Right lung (tissue), 10 donors: ENCODE measurements at places on chromosomes 6 and 20. TPM values are rescaled to one million over a fixed set of nuclear protein-coding genes. Genes with fewer than 3 reads are reported as not detected.

- DNase-seq, result no peak
Measured at GRCh38 chr6:114010540-114010939, 39.6 kb upstream of the HDAC2 start.

The RMND1 gene
- polyA plus RNA-seq, result 28.0 TPM

GRCh38 chr20:24131684-24132083 lies 143.1 kb upstream of the GGTLC1 start:
- DNase-seq, result no peak

GRCh38 chr6:77688649-77689048 lies 35.8 kb downstream of the MEI4 start:
- DNase-seq, result no peak

DNA sequence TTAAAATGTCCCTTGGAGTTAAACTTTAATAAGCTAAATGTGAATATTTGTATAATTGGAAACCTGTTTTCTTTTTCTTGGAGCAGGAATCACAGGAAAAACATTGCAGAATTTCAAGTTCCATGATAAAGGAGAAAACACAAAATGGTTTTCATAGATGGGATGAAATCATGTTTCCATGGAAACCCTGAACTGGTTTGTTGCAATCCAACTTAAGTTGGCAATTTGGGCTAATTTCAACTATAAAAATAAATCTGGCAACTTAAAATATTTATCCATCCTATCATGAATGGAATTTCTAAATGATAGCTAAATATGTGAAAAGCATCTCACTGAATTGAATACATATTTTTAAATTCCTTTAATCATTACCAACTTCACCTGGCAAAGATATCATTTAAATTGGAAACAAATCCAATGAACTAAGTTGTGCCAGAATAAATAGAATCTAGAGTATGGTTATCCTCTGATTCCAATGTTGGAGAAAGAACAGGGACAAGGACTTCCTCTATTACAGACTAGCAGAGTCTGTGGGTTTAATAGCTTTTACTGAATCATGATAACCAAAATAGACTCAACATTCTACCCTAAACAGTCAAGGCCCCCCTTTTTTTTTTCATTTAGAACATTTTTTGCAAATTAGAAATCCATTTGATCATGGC lies 33.2 kb downstream of the COL21A1 start:
- DNase-seq, result no peak

GRCh38 chr20:31560746-31561598 lies 44.1 kb upstream of the ID1 start:
- DNase-seq, result no peak

DNA sequence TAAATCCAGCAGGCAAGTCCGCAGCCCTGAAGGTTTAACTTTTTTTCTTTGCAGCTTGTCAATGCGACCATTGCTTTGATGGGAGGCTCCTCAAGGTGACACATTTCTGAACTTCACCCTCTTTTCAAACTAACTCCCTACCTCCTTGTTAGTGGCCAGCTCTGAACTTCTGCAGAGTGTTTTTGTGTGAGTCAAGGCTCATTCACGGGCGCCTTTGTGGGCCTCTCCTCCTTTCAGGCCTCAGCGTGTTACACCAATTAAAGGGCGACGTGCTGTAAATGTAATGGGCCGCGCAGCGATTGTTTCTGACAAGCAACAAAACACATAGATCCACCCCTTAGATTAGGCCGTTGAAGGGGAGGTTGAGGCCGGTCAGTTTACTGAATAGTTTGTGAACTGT lies 45.5 kb upstream of the NR2E1 start:
- no peak for DNase-seq

DNA sequence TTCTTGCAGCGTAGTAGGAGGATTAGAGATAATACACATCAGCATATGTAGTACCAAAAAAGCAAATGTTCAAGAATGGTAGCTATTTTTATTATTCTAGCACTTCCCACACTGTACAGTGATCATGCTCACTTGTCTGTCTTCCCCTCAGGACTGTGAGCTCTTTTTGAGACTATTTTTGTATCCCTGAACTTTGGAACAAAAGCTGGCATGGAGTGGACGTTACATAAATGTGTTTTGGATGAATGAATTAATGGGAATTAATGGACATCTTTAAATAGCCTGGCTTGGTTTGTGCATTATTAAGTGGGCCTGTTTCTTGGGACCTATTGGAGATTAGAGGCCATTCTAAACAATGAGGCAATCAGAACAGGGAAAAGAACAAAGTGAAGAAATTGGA lies 243.7 kb downstream of the CD83 start:
- DNase-seq, result no peak

DNA sequence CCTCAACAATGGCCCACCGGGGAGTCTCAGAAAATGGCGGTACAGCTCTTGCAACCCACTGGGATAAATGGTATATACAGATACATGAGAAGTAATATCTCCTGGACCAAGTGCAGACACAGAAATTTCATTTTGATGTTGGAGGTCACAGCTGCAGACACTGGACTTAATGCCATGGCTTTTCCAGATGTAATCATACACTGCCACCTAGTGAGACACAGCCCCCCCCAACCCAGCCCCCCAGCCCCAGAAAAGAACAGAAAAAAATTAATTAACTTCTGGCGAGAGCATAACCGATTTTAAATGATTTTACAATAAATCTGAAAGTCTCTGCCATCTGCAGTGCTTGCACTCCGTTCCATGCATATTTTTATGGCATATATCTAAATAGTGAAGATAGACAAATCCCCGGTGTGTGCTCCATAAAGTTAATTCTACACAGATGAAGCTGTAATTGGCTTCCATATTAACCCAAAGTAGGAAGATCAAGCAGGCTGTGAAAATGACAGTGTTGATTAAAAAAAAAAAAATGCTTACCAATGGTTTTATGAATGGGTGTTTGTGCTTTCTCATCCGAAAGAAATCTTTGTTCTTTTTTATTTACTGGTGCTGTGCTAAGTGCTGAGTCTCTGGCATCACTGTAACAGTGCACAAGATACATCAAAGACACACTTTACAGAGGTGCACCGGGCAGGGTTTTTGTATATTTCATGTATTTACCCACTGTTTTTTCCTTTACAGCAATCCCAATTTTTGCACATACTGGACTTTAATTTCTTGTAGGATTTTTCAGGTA lies 804.1 kb downstream of the TFAP2A start:
- DNase-seq, result no peak

The HSPA1A gene
- polyA plus RNA-seq, result 68.3 TPM

- no peak for DNase-seq
Measured at GRCh38 chr6:80366714-80367113, 260.2 kb downstream of the BCKDHB start.

- DNase-seq, result no peak
Measured at GRCh38 chr20:4546342-4546741, 175.4 kb upstream of the PRND start.

GRCh38 chr20:7687065-7687464 lies 253.2 kb downstream of the HAO1 start:
- DNase-seq, result no peak

GRCh38 chr6:11634948-11635347 lies 97.4 kb downstream of the TMEM170B start:
- DNase-seq, result no peak

DNA sequence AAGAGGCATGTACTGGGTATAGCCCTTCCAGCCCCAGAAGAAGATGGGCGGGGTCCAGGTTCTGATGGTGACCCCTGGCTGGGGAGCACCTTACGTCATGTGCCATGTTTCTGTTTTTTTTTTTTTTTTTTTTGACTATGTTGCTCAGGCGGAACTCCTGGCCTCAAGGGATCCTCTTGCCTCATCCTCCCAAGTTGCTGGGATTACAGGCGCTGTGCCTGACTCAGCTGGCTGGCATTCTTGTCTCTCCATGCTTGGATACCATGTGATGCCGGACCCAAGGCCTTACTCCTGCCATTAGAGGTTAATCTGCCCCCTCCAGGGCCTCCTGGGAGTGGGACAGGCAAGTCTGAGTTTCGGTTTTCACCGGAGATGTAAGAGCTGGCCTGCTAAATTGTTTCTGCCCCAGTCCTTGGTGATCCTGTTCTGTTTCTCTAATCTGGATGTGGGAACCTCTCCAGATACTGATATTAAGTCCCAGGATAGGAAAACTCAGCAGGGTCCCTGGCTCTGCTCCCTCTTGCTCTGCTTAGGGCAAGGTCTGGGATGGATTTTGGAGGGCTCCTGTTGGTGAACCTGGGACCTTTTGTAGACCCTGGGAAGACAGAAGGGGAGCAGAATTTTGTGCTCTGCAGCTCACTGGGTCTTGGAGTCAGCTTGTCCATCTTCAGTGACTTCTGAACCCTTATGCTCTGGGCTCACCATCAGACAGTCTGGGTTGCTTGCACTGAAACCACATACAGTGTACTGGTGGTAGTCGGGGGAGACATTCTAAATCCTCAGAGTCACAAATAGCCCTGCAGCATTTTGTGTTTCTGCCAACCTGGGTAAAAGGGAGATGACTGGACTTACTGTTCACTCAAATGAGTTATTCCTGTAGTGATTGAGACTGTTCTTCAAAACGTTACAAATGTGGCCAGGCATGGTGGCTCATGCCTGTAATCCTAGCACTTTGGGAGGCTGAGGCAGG lies 45.1 kb downstream of the PTK7 start:
- DNase-seq, result no peak

GRCh38 chr6:37451441-37452193 lies 18.6 kb downstream of the CMTR1 start:
- DNase-seq, result no peak

The PDCD2 gene
- polyA plus RNA-seq, result 67.2 TPM

The PSMG4 gene
- 22.0 TPM for polyA plus RNA-seq
